ENCODE measurements at places on chromosomes 12 and 14. TPM values are rescaled to one million over a fixed set of nuclear protein-coding genes. Genes with fewer than 3 reads are reported as not detected.

The EVL gene
- 47.0 TPM for polyA plus RNA-seq

GRCh38 chr12:46921048-46921763, 95.4 kb upstream of the SLC38A4 start:
- no peak for DNase-seq

DNA sequence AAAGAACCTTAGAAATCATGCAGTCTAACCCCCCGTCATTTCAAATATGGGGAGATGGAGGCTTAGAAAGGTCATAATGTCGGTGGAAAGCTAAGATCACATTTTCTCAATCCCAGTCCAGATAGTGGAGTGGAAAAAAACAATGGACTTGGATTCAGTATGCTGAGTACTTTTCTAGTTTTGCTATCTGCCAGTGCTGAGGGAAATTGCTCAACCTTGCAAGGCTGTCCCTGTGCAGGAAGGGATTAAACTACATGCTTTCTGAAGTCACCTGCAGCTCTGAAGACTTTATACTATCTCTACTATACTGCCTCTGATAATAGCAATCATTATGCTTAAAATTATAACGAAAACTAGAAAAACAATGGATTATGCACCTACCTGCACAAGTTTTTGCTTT, 272.8 kb downstream of the LRIG3 start:
- no peak for DNase-seq

The CLEC1B gene
- not detected for polyA plus RNA-seq

The CCDC38 gene
- polyA plus RNA-seq, result not detected

DNA sequence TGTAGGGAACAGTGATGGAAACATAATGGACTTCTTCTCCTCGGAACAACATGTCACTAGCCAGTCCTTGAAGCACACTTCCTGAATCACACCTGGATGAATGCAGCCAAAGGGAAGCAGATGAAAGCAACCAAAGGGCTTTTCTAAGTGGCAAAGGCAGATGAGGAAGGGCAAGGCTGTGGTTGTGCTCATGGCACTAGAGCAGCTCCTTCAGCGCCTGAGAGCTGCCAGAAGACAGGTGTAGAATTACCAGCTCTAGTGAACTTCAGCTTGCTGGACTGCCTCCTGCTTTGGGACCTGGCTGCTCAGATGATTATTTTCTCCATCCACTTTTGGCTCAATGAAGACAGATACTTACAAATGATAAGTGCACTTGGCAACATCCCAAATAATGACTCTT, 1372.1 kb upstream of the SEL1L start:
- no peak for DNase-seq

The RTL1 gene
- polyA plus RNA-seq, result not detected

GRCh38 chr12:124842073-124842749, 21.5 kb downstream of the SCARB1 start:
- DNase-seq, result no peak

GRCh38 chr12:117521346-117521745, 159.9 kb upstream of the NOS1 start:
- DNase-seq, result no peak

The KLHL33 gene
- polyA plus RNA-seq, result 0.06 TPM

DNA sequence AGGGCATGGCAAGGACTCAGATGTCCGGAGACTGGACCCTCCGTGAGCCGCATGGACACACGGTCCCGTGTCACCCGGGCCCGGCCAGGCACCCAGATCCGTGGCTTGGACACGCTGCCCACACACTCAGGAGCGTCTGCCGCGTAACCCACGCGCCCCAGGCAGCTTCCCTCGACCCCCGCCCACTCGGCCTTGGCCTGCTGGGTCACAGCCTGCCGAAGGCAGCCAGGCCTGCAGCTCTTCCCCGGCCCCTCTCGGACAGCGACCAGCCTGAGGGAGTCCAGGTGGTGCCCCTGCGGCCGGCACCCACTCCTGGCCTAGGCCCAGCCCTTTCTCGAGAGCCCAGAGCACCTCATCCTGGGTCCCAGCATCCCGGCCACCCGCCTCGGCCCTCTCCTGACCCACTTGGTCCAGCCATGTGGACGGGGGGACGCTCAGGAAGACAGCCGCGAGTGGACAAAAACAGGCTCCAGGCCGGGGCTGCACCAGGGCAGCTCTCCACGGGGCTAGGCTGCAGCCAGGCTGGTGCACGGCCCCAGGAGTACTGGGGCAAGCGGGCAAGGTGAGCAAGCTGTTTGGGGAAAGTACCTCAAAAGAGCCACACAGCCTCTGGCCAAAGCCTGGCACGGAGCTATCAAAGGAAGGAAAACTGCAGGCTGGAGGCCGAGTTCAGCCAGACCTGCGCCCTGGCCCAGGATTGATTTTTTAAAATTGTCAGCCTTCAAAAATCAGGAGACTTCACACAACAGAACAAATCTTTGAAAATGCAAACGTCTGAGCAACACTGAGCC, 6.5 kb downstream of the AKT1 start:
- no peak for DNase-seq

The GPRC5A gene
- polyA plus RNA-seq, result 118 TPM

- no peak for DNase-seq
Observed at GRCh38 chr14:76715511-76716081, 45.7 kb upstream of the VASH1 start.

- DNase-seq, result no peak
Observed at GRCh38 chr14:99271221-99271941, 616 bp downstream of the BCL11B start.

- DNase-seq, result no peak
Observed at GRCh38 chr14:39015964-39016577, 87.0 kb downstream of the SEC23A start.

The LRRC10 gene
- not detected for polyA plus RNA-seq

GRCh38 chr12:52010692-52011601, 4.2 kb downstream of the TAMALIN start:
- no peak for DNase-seq

DNA sequence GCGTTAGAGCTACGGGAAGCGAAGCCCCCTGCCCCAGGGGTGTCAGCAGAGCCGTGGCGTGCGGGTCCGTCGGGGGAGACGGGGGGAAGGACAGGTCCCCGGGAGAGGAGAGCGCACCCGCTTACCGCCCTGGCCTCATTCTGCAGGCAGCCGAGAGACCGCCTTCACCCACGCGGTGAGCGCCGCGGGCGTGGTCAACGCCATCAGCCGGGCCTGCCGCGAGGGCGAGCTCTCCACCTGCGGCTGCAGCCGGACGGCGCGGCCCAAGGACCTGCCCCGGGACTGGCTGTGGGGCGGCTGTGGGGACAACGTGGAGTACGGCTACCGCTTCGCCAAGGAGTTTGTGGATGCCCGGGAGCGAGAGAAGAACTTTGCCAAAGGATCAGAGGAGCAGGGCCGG, 10.5 kb downstream of the WNT5B start:
- DNase-seq, result no peak

DNA sequence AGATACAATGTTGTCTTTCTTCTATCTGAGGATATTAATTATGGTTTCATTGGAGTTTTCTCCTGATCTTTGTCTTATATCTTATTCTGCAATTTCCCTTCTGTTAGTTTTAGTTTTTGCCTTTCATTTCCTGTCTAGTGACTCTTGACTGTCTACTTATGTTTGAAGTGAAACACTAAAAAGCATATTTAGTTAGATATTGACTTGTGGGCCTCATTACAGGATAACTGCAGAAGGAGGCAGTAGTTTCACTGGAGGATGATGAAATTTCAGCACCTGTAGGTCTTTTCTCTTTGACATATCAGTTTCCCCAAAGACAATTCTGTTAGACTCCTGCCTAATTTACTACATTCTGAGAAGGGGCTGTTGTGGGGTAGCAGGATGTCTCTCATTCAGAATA, 97.5 kb upstream of the NEDD1 start:
- no peak for DNase-seq

GRCh38 chr12:70830221-70831061, 90.1 kb downstream of the PTPRR start:
- no peak for DNase-seq

The KRT71 gene
- polyA plus RNA-seq, result not detected

DNA sequence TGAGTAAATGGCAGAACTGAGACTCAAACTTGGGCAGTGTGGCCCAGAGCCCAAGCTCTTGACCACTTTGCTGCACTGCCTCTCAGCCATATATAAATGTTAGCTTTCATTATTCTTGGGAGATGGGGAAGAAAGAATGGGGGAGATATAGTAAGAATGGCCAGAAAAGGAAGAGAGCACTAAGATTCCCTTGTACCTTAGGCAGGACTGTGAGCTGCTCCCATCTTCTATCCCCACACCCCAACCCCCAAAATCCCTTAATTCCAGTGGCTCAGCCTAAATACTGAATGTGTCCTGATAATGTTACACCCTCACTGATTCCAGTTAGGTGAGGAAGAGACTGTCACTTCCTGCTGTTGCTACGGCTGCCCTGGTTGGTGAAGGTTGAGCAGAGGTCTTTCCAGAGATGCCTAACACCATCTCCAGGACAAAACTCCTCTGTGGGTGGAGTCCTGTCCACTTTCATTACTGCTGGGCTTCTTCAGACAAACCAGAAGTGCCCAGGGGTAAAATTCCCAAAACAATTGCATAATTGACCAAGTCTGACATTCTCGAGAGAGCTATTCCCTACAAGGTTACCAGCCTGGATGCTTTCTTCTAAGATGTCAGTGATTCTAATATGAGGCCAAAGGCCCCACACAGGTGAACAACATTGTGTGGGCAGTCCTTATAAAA, 51.8 kb downstream of the GNG2 start:
- no peak for DNase-seq

DNA sequence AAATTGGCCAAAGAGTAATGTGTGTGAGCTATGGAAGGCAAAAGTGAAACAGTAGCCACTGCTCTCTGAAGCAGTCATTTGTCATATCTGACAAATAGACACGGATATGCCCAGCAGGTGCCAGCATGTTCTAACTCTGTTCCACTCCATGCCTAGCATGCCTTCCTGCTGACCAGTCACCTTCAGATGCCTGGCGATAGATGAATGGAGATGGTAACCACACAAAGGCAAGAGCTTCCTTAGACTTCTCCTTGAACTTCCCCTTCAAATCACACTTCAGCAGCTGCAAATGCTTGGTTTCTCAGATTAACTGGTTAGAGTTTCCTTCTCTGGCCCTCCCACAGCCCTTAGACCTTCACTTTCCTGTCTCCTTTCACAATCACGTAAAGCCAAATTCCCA, 429.9 kb downstream of the DAD1 start:
- DNase-seq, result no peak

- no peak for DNase-seq
Observed at GRCh38 chr12:39620659-39621658, 1.4 kb upstream of the ABCD2 start.

The TRHDE gene
- polyA plus RNA-seq, result 90.7 TPM

The OR6C74 gene
- polyA plus RNA-seq, result not detected
